ENCODE measurements at places on chromosomes 1 and 21.

DNA sequence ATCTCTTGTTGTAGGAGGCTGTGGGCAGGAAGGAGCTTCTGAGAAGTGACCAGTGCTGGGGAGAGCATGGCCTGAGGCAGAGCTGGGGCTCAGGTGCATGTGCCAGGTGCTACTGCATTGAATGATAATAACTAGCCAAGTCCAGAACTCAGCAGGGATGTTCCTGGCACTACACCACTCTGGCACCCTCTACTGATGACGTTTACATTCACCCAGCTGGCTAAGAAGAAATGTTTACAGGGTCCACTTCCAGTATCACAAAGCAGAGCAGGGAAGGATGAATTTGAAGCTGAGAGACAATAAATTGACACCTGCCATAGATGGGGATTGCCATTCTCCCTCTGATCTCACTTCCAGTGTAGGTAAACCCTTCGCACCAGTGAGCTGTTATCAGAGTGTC is 411.8 kb downstream of the SETD4 start:
- no peak for ATAC-seq

DNA sequence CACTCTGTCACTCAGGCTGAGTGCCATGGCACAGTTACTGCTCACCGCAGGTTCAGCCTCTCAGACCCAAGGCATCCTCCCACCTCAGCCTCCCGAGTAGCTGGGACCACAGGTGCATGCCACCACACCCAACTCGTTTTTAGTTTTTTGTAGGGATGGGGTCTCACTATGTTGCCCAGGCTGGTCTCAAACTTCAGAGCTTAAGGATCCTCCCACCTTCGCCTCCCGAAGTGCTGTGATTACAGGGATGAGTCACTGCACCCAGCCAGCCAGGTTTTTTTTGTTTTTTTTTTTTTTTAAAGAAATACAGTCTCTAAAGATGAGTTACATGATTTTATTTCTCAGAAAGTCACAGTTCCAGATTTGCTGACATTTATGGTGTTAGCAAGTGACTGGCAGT is 29.0 kb downstream of the BACE2 start:
- ATAC-seq: no peak

DNA sequence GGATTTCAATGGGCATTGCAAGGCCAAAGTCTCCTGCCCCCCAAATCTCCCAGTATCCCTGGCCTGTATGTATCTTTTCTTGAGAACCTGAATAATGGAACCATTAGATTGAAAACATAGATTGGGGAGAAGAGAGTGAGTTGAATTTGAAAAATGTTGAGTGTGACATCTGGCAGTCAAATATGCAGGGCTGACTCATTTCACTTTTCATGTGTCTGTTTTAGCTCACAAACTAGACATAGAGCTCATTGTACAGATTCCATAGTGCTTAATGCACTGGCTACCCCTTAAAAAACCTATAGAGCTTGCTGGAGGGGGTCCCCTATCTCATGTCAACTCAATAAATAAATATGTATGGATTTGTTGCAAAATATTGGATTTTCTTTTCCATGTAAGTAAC is 30.8 kb downstream of the DDR2 start:
- ATAC-seq: no peak

GRCh38 chr1:58720680-58721079 is 20.8 kb upstream of the MYSM1 start:
- no peak for ATAC-seq

GRCh38 chr1:221759436-221759835 is 17.5 kb upstream of the DUSP10 start:
- no peak for ATAC-seq

DNA sequence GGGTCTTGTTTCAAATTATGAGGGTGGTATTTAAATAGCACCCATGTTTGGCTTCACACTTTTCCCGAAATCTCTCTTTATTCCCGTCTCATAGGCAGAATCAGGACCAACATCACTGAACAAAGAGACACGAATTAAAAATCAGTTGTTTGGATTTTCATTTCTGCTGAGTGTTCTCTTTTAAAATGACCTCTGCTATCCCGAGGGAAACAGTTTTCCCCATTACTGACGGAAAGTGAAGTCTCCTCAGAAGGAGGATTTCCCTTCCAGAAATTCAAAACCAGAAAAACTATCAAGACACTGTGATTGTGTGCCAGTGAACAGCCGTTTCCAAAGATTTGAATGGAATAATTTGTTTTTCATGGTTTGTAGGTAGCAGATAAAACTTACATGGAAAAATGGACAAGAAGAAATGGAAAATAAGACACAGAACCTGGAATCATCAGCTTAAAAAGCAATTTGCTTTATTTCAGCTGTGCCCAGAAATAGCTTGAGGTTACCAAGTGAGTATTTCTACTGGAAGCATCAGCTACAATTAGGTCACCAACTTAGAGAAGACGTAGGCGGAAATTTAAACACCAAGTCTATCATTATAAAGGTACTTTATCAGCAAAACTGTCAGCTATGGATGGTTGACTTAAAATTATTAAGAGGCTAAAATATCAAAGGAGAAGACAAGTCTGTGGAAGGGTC is 68.5 kb downstream of the RUNX1 start:
- ATAC-seq: no peak

- no peak for ATAC-seq
Measured at GRCh38 chr1:64280001-64280400, 76.6 kb downstream of the UBE2U start.

DNA sequence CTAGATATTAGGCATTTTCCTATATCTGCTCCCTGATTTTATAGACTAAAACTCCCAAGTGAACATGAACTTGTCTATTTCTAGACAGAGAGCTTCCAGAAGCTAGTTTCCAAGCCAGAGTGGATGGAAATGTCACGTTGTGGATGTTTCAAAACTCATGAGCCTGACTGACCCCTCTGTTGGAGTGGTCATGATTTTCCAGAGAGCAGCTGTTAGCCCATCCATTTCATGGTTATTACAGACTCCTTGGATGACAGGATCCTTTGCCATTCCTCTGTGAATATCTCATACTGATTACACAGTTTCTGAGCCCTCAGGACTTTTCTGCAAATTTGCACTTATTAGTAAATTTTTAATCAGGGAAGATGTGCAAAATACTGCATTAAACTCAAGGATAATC is 76.8 kb upstream of the ATF3 start:
- ATAC-seq: no peak

DNA sequence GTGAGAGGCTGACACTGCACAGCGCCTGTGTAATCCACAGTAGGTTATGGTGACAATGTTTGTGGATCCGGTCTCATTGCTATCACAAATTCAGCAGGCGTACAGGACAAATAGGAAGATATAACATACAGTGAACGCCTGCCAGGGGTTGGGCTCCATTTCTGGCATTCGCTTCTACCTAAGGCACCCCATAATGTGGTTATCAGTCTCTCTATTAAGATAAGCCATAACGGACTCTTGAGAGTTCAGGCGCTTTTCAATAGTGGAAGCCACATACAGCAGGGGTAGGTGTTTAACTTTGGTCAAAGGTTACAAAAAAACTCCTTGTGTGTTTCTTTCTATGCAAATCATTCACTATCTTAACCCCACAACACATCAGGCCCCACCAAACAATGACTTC is 72.8 kb downstream of the SIPA1L2 start:
- no peak for ATAC-seq

DNA sequence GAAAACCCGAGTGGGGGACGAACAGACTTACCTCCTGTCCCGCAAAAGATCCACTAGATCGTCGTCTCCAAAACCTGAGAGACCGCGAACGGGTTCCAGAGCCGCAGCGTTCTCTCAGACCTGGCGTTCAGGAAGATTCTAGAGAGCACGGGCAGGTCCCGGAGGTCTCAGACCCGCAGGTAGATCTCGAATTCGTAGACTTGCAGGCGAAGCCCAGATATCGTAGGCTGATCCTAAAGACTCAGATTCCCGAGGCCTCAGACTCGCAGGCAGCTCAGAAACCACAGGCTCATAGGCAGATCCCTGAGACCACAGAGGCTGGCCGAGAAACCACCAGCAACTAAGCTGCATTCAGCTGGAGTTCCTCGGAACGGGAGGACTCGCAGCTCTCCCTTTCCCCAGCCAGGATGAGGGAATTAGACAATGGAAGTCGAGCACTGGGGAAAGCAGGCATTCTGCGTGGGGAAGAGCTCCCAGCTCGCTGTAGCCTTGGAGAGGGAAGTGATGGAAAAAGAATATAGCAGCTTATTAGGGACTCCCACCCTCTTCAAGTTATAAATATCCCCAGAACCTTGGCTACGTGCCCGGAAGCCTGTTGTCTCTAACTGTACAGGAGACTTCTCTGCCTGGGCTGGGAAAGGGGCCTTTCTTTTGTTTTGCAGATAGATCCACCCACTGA is at the start of gene ZNF436:
Gene ZNF436, minus strand, starts transcription at position 502 of the 679 bp plus-strand sequence. CDS start 1,831 bp downstream, outside the sequence.
- no peak for ATAC-seq

GRCh38 chr1:181347495-181348390 is 135.6 kb upstream of the CACNA1E start:
- ATAC-seq: no peak

DNA sequence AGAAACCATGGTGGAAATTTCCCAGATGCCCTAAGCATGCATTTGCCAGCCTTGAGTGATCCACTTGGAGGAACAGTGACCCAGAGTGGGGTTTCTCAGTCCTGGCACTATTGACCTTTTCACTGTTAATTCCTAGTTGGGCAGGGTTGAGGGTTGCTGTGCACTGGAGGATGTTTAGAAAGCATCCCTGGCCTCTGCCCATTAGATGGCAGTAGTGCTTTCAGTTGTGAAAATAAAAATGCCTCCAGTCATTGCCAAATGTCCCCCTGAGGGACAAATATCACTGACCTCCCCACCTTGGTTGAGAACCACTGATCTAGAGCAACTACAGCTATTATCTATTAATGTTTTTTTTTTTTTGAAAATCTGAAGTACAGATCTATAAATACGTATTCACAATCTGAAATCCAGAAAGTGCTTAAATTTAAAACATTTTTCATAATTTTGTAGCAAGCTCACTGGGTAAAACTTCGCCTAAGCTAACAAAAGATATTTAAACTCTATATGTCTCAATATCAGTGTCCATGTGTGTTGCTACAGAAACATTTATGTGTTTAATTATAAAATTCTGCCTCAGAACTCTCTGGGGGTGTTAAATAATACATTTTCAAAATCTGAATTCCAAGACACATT is 27.3 kb downstream of the F3 start:
- no peak for ATAC-seq

- peak; percentile 79 for ATAC-seq
Measured at GRCh38 chr1:31750858-31751510, 13.2 kb downstream of the ADGRB2 start.

DNA sequence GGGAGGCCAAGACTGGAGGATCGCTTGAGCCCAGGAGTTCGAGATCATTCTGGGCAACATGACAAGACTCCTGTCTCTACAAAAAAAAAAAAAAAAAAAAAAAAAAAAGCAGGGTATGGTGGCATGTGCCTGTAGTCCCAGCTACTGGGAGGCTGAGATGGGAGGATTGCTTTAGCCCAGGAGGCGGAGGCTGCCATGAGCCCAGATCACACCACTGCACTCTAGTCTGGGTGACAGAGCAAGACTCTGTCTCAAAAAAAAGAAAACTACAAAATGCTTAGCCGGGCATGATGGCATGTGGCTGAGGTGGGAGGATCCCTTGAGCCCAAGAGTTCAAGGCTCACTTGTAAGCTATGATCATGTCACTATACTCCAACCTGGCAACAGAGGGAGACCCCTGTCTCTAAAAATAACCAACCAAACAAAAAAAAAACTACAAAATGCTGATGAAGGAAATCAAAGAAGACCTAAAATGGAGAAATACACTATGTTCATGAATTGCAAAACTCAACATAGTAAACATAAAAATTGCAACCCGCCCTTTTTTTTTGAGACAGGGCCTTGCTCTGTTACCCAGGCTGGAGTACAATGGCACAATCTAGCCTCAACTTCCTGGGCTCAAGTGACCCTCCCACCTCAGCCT is 20.4 kb downstream of the SHISAL2A start:
- no peak for ATAC-seq

DNA sequence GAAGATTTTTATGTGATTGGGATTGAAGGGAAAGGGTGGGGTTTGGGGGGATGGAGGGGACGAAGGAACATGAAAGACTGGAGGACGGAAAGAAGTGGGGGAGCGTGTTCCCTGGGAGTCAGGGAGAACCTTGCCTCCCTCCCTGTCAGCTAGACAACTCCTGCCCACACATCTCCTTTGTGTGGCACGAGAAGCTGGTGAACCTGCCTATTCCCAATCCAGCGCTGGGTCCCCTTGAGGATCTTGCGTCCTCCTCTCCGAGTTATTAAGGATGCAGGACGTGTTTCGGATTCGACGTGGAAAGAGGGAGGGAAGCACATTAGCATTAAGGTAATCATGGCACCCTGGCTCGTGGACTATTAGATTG is 1.4 kb downstream of the LRRC7 start:
- no peak for ATAC-seq

GRCh38 chr1:66246351-66247269 is 287.3 kb upstream of the SGIP1 start:
- ATAC-seq: no peak

GRCh38 chr1:153396461-153396860 is 5.6 kb upstream of the S100A8 start:
- ATAC-seq: no peak

- ATAC-seq: no peak
Measured at GRCh38 chr21:31482460-31482859, 138.4 kb upstream of the TIAM1 start.

- no peak for ATAC-seq
Measured at GRCh38 chr21:42515708-42516502, 2.3 kb downstream of the SLC37A1 start.

- no peak for ATAC-seq
Measured at GRCh38 chr1:21823206-21823979, 11.3 kb downstream of the LDLRAD2 start.

DNA sequence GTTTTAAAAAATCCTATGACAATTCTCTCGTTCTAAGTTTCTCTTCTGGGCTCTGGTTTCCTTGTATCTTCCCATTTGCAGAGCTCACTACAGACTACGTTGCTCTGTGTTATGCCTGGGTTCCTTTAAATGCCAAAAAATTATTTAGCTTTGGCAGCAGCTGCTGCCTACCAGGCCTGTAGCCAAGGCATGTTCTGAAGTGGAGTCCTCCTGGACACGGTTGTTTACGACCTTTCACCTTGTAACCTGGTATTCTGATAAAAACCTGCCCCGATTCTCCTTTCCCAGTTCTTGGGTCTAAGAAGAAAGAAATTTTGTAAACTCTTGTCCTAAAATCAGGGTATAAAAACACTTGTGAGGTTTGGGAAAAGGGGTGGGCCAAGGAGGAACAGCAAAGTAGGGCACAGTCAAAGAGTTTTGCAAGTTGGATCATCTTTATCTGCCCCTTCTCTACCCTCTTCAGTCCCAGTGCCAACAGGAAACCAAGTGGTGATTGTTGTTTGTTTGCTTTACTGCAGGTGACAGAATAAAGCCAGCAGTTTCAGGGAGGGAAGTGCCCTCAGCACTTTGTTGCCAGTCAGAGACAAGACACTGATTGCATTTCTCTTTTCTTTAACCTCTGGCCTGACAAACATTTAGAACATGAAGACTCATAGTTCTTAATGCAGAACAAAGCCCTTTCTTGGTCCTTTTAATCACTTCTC is 3.1 kb upstream of the TXNIP start:
- peak; percentile 2 for ATAC-seq

GRCh38 chr1:218171302-218171893 is 113.7 kb upstream of the RRP15 start:
- ATAC-seq: no peak

DNA sequence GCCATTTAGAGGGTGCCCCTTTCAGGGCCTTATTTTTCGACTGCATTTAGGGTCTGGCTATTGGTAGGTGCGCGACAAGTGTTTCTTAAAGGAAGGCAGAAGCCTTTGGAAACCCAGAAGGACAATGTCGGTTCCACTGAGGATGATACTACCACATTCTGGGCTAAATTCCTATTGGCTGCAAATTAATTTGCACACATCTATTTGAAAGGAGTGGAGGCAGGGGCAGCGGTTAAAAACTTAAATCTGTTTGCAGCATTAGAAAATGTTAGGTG is 1.1 kb downstream of the PATJ start:
- ATAC-seq: no peak

GRCh38 chr1:168365719-168366479 is 85.2 kb downstream of the TBX19 start:
- no peak for ATAC-seq
